ENCODE measurements at places on chromosomes 4 and X. TPM values are rescaled to one million over a fixed set of nuclear protein-coding genes. Genes with fewer than 3 reads are reported as not detected.
A peak's percentile ranks its signal among the peaks of the same experiment; 100 is the strongest.

DRP2 gene
- 0.65 TPM for total RNA-seq

DNA sequence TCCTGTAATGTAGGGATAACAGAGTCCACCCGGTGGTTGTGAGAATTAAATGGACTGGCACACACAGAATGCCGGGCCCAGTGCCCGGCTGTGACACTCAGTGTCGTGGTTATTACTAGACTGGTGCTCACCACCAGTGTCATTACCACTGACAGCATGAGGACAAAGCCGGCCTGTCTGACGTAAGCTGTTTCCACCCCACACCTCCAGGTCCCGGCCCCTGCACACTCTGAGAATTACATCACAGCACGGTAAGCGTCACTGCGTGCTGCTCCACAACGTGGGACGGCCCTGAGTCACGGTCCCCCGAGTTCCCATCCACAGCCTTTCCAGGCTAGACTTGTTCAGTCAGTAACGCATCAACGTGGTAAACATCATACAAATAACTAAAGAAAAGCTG is 22.9 kb downstream of the FAT1 start:
- peak; percentile 92 for DNase-seq

PPA2 gene
- total RNA-seq, result 67.2 TPM

ERVMER34-1 gene
- 0.14 TPM for total RNA-seq

MAGEA12 gene
- not detected for total RNA-seq

- DNase-seq, result peak; percentile 87
These were observed 80.4 kb upstream of the GPC4 start for GRCh38 chrX:133495464-133496391.

SLC25A4 gene
- 61.2 TPM for total RNA-seq

GRCh38 chrX:9440116-9440844 is 24.6 kb upstream of the TBL1X start:
- DNase-seq, result no peak

GPRASP3 gene
- 6.7 TPM for total RNA-seq

GRCh38 chrX:17579026-17579425 is 158.3 kb upstream of the SCML1 start:
- no peak for DNase-seq

GRCh38 chrX:77900688-77901087 is 1.4 kb downstream of the COX7B start:
- no peak for DNase-seq

F8 gene
- 31.0 TPM for total RNA-seq

DNA sequence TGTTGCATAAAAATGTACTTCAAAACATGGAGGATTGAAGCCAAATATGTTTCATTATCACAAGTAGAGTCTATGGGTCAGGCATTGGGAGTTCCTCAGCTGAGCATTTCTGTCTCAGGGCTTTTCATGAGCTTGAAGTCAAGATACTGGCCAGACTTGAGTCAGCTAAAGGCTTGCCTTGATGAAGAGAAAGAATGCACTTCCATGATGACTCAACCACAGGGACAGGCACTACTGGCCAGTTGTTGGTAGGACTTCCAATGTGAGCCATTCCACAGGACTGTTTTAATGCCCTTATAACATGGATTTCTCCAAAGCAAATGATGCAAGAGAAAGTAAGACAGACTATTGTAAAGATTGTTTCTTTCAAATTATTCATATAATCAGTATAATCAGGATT is 895.6 kb downstream of the RAB28 start:
- no peak for DNase-seq

GRCh38 chr4:64559571-64559970 is 150.3 kb upstream of the TECRL start:
- no peak for DNase-seq

DKK2 gene
- total RNA-seq, result 1.1 TPM

DNA sequence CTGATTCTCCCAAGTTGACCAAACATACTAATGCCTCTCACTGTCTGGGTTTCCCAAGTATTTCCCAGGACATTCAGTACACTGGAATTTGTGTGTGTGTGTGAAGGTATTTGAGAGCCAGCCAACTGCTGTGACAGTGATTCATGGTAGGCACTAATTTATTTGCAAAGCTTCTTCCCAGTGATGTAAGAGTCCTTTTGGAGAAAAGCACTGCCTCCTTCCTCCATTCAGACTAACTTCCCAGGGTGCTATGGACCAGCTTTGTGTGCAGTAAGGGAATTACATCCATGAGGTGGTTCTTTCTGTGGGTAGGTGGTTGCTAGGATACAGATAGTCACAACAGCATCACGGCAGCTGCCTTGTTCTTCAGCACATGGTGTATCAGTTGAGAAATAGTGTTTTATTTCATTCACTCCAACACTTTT is 8.7 kb downstream of the EGF start:
- no peak for DNase-seq

DNA sequence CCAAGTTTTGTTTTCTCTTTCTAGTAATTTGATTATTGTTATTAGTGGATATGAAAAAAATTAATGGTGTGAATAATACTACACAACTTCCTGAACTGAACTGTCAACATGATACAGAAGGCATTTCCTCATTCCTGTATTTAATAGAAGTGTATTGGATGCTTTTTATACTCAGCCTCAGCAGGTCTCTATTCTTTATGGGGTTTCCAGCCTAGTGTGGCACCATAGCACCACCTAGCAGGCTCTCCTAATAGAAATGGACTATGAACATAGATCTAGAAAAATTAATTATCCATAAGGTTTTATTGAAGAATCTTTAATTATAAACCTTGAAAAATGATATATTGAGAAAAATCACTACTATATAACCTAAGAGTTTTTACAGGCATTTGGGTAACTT is 52.4 kb downstream of the GLRB start:
- no peak for DNase-seq

- peak; percentile 60 for DNase-seq
These were observed 32.6 kb downstream of the HMX1 start for GRCh38 chr4:8838961-8839431.

GRCh38 chr4:109648266-109648996 is 54.8 kb downstream of the CASP6 start:
- no peak for DNase-seq

CT55 gene
- not detected for total RNA-seq

CSAG2 gene
- total RNA-seq, result not detected

- DNase-seq, result no peak
These were observed 421.9 kb downstream of the ANKRD50 start for GRCh38 chr4:124290678-124291077.

TCP11X2 gene
- total RNA-seq, result not detected

PWWP3B gene
- total RNA-seq, result 0.93 TPM

DNA sequence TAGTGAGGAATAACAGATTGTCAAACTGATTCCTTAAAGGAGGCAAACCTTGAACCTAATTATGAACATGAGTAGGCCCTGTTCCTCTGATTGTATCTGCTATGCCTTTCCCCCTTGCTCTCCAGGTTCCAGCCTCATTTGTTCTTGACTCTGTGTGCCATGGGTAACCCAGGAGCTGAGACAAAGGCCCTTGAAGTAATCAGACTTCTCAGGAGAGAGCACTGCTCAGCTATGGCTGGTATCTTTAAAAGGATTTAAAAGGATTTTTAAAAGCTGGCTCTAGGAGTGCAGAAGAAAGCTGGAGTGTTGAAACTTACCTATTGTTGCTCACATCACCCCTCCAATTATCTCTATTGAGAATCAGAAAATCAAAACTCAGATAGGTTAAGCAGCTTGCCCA is 1565.5 kb upstream of the AGA start:
- no peak for DNase-seq

CENPVL2 gene
- not detected for total RNA-seq

GRXCR1 gene
- total RNA-seq, result not detected

DNA sequence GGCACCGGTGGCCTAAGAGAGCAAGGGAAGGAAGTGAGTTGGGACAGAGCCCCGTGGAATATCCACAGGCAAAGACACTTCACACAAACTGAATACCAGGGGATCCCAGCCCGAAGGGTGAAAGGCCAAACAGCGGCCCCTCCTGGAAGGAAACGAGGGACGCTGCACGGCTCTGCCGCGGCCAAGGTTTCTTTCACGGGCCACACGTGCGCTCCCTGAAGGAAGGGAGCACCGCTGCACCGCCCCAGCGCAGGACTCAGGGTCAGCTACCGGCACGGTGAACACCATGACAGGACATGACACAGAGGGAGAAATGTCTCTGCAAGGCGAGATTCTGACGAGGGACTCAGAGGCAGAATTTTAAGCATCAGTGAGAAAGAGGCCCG is 31.5 kb upstream of the GTPBP6 start:
- no peak for DNase-seq

NR3C2 gene
- 11.2 TPM for total RNA-seq

DNA sequence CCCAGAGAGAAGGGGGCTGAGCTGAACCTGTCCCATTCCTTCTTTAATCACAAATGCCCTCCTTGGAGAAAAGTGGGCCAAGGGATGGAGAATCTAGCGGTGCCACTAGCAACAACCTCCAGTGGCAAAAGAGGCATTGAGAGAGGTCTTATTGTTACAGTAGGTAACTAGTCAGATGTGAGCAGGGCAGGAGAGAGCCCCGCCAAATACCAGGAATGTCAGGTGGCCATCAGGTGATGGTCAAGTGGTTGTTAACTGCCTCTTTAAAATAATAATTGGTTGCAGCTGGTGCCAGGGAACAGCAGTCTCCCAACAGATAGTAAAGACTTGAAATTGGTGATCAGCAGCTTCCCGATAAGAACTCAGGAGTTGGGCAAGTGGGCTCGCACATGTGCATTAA is 116.1 kb downstream of the EVC2 start:
- DNase-seq, result no peak

- DNase-seq, result no peak
These were observed 164.9 kb downstream of the NAA11 start for GRCh38 chr4:79160962-79161361.

CXorf49 gene
- total RNA-seq, result not detected

DNA sequence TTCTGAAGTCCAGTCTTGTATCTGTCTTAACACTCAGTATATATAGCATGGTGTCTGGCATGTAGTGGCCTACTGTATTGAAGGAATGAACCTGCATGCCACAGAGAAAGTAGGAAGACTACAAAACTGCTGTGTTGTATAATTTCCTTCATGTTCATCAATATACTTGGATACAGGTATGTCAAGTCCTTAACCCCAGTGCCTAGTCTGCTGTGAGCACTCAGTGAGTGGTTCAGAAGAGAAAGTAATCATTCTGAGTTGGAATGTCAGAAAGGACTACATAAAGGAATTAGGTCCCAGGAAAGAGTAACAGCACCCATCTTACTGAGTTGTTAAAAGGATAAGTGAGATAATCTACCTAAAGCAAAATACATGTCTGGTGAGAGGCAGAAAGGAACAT is 32.0 kb downstream of the ABCE1 start:
- DNase-seq, result no peak

SSX4B gene
- not detected for total RNA-seq

GRCh38 chrX:24448762-24449250 is 16.3 kb upstream of the PDK3 start:
- no peak for DNase-seq

- no peak for DNase-seq
These were observed 172.5 kb downstream of the ANK2 start for GRCh38 chr4:113221990-113222389.

- DNase-seq, result no peak
These were observed 59.1 kb downstream of the TEX13C start for GRCh38 chrX:125378770-125379169.

- no peak for DNase-seq
These were observed 34.9 kb downstream of the FTHL17 start for GRCh38 chrX:31036895-31037294.

DCLK2 gene
- 11.1 TPM for total RNA-seq

DNA sequence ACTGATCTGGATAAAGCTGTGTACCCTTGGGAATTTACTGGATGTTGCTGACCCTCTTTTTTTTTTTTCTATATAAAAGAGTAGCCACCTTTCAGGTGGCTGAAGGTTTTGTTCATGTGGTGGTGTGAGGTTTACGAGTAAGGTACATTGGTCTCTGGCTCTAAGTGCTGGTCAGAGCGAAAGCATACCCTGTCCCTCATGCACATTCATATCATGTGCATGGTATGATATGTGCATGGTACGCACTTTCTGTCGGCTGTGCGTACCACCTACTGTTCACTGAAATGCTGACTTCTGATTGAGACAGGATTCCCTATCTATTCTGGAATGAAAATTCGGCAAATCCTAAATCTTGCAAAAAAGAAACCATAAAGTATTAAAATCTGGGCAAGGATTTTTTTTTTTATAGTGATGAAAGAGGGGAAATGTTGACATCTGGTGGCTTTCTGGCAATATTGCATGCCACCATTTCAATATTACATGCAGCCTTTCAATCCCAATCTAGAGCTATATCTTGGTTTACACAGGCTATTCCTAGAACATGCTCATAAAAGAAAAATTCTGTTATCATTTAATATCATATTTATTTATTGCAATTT is 32.8 kb downstream of the FAM149A start:
- DNase-seq, result no peak

SCARB2 gene
- 159 TPM for total RNA-seq

DNA sequence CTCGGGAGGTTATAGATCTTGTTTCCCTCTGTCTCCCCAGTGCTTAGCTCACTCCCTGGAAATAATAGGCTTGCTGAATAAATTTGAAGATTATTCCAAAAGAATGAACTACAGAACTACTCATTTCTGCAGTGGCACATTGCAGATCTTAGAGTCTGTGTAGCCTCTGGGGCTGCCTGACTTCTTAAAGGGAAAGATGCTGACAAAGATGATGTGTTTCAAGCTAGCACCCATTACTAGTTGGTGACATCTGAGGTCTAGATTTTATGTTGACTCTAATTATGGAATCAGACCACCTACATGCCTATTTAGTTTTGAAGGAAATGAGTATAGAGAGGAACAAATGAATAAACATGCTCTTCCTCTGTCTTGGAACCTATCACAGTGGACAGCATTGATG is 123.7 kb upstream of the KCNIP4 start:
- no peak for DNase-seq

MAGEA8 gene
- not detected for total RNA-seq

MAMLD1 gene
- 12.8 TPM for total RNA-seq

DNA sequence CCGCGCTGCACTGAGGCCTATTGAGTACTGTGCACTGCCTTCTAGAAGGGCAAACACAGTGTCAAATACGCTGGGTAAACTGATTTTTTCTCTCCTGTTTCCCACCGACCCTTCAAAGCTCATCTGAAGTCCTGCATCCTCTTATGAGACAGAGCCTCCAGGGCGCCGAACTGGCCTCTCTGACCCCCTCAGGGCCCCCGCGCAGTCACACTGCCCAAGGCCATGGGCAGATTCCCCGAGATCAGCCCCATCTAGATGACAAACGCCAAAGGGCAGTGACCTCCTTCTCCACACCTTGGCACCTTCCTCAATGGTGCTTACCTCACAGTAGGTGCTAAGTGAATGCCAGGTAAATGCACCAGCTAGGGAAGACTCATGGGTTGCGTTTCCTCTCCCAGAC is 34.4 kb downstream of the CHST7 start:
- no peak for DNase-seq

NDST3 gene
- total RNA-seq, result 0.10 TPM

GRCh38 chrX:80765220-80765625 is 44.5 kb downstream of the BRWD3 start:
- no peak for DNase-seq

SNCA gene
- total RNA-seq, result 25.5 TPM

GRCh38 chr4:137076908-137077307 is 455.4 kb downstream of the PCDH18 start:
- DNase-seq, result no peak

CFI gene
- 21.1 TPM for total RNA-seq

GCNA gene
- 1.3 TPM for total RNA-seq

PITX2 gene
- total RNA-seq, result 0.19 TPM

GRCh38 chr4:24704149-24704548 is 91.2 kb upstream of the SOD3 start:
- DNase-seq, result no peak

COL4A5 gene
- 31.6 TPM for total RNA-seq
